ENCODE measurements at places on chromosomes 13 and 19.

DNA sequence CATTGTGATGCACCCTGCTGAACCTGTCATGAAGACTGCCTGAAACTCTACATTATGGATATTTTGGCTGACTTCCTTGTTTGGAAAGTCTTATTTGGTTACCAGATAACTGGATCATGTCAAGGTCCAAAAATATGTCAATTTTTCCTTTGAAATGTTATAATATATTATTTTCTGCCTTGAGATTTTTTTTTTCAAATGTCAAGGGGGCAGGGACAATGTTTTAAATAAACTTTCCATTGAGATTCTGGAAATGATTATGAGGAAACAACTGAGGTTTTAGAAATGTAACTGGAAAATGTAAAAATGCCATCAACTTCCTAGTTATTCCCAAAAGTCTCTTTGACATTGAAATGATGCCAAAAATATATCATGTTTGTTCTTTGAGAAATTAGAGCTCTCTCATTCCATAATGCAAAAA, 117.0 kb downstream of the RFC3 start:
- no peak for DNase-seq

DNA sequence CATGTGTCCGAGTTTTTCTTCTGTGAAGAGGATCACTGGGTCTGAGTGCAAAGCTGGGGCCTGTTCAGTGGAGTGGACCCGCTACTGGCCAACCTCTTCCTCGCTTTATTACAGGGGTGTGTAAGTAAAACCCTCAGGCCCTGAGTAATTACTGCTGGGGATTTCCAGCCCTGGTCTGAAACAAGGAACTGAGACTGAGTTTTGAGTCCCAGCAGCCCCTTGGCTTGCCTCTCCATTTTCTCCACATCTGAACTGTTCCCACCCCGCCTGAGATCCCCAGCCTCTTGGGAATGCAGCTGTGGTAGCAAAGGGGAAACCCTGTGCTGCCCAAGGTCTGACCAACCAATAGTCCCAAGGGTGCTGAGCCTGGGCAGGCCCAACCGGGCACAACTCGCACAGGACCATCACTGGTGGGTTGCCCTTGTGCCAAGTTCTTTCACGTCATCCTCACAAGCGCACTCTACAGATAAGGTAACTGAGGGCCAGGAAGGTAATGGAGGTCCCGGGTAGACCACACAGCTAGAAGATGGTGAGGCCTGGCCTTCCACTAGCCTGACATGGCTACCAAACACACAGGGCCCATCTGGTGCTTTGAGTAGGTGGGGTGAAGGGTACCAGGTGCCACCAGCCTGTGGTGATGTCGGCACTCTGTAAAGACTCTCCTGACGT, 13.7 kb upstream of the SLC35E1 start:
- no peak for DNase-seq

DNA sequence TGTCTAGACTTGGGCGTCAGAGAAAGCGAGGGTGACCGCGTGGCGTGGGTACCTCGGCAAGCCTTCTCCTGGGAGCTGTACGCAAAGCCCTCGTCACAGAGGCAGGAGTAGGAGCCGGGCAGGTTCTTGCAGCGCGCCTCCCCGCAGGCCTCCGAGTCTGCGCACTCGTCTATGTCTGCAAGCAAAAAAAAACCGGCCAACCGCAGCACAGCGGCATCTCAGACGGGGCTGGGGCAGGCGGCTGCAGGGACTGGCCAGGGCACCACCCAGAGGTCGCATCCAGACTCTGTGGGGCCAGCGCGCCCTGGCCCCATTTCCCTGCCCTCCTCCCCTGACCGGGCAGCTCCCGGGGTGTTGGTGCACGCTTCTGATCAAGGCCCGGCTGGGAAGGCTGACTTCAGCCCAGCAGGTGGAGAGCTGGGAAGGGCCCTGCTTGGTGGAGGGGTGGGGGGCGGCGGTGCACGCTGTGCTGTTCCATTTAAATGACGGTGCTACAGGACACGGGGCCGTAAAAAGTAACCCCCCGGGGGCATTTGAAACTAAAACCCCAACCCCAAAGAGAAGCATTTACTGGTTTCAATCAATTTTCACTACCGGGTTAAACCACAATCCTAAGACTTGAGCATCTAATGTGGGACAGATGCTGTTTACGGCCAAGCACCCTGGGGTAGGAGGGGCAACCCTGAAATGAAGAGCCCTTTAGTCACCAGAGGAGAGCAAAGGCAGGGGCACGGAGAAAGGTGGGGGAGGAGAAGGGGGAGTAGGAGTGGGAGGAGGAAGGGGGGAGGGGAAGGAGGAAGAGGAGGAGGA, 28.2 kb downstream of the GAS6 start:
- no peak for DNase-seq

- DNase-seq, result no peak
Observed at GRCh38 chr13:22077764-22078163, 406.9 kb downstream of the FGF9 start.

DNA sequence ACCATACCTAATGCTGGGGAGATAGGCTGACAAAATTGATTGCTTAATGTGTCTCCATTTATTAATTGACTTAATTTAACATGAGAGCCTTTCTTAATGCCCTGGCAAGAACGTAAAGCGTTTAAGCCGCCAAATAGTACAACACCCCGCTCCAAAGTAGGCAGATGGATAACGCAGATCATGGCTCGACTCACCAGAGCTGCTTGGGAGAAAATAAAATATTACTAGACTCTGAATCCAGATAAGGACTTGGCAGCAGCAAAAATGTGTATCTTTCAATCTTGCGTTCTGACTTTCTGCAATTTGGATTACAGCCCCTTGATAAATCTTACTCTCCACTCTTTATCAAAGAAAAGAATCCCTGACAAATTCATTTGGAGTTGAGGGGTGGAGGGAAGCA, 403 bp upstream of the SIAH3 start:
- DNase-seq, result no peak

- no peak for DNase-seq
Observed at GRCh38 chr19:7304200-7304599, 10.0 kb upstream of the INSR start.

- no peak for DNase-seq
Observed at GRCh38 chr13:56019606-56020005, 1121.1 kb upstream of the PRR20A start.

- DNase-seq, result no peak
Observed at GRCh38 chr13:72186730-72187422, 319.9 kb upstream of the DACH1 start.

DNA sequence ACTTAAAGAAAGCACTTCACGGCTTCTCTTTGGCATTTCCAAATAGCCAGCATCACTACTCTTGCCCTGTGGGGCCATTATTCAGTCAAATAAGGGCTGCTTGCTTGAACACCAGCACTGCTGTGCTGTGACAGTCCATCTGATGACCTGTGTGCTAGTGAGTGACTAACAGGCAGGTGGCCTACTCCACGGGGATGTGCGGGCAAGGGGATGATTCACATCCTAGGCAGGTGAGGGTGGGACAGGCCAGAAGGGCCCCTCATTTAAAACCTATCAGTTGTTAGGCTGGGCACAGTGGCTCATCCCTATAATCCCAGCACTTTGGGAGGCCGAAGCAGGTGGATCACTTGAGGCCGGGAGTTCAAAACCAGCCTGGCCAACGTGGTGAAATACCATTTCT, 8.2 kb downstream of the CCNE1 start:
- DNase-seq, result no peak

DNA sequence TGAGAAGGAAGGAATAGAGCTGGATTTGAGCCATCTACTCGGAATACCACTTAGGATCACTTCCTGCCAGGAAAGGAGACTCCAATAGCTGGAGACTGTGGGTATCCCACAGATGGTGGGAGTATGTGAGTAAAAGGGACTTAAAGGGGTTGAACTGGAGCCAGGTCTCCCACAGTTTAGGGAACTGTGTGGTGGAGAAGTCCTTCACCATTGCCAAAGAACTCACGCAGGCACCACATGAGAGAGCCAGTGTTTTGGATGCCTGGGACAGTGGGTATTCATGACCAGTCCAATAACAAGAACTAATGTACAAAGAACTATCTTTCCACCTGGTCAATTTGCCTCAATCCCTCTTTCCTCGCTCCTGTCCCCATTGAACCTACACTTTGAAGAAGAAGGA, 24.4 kb upstream of the MYCBP2 start:
- DNase-seq, result peak; percentile 6

DNA sequence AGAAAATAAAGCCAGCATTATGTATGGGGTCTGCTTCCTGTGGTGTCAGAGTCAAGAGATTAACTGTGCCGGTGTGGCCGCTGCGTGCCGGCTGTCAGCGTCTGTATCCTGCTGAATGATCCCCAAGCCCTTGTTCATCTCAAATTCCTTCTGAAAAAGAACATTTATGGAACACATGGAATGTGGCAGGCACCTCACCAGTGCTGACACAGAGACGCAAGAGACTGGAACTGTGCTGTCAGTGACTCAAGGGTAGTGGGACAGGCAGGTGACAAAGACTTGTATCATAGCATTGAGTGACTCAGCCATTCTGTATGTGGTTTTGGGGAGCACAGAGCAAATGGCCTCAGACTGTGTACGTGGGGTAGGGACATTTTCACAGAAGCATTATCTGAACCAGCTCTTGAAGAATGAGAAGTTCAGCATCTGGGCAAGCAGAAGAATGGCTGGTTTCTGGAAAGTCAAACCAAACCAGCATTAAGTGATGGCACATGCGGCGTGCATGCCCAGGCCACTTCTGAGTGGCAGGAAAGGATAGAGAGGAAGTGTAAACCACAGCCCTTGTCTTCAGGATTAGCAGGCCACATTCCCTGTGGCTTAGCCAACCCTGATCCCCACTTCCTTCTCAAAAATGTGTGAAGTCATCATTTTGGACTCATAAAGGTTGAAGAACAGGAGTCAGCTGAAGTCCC, 54.0 kb upstream of the IRS2 start:
- no peak for DNase-seq

DNA sequence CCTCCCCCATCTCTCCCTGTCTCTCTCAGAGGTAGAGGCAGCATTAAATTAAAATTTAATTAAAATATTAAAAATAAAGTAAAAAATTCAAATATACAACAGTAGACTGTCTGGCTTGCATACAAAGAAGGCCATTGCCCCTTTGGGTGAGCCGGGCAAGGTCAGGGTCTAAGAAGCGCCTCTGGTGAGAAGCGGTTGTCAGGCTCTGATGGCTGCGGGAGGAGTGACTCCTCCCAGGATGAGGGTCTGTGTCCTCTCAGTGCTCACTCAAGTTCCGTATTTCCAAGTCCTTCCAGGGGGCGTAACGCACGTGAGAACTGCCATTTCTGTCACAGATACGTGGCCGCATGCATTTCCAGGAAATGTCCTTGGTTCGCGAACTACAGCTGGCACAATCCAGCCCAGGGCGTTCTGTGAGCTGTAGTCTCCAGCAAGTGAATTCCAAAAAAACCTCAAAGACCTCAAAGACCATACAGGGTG, 737 bp upstream of the ZNF181 start:
- DNase-seq, result no peak

DNA sequence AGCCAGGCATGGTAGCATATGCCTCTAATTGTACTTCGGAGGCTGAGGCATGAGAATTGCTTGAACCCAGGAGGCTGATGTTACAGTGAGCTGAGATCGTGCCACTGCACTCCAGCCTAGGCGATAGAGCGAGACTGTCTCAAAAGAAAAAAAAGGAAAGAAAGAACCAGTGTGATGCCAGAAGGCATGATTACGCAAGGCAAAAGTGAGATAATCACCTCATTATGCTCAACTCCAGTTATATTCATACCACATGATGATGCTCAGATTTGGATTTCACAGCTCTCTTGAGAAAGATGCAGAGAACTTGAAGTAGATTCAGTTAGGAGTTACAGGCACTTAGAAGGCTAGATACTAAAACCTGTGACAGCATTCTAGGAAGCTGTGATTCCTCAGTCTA, 21.8 kb downstream of the RCBTB1 start:
- no peak for DNase-seq

DNA sequence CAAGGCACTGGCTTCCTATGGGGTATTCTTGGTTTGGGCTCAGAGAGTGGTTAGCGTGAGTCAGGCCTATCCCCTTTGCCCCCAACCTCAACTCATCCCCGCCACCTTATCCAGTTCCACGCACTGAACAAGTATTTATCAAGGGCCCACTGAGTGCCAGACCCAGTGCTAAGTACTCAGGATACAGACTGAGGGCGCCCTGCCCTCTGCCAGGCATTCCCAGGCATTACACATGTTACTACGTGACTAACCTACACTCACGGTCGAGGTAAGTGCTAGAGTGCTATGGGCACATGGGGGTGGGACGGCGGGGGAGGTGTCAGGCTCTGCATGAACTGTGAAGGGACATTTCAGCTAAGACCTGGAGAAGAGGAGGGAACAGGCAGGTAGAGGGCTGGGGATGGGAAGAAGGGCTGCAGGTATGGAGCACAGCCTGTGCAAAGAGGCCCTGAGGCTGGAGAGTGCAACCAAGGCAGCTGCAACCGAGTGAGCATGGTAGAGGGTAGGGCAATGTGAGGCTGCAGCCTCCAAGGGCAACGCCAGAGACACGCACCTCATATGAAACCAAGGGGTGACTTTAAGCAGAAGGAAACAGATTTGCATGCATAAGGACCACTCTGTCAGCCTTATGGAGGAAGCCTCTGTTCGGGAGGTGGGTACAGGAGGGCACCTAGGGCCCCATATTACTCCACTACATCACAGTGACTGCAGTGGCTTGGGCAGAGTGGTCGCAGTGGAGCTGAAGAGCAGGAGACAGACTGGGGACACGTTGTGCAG, 22.5 kb downstream of the DHRS12 start:
- no peak for DNase-seq

Data from amygdala (tissue), 56 donors.